CD4-positive, alpha-beta T cell (primary cell): ENCODE measurements at places on chromosomes 12 and 14. TPM values are rescaled to one million over a fixed set of nuclear protein-coding genes. Genes with fewer than 3 reads are reported as not detected.

The KRT71 gene
- total RNA-seq = not detected

The DHRS2 gene
- total RNA-seq = not detected

- H3K4me3 ChIP-seq = no peak overlapping the region
- no peak for DNase-seq
- H3K27me3 ChIP-seq = no peaks in the 10 kb centered on the region
- H3K27ac ChIP-seq = no peak overlapping the region
- peaks cover 26% of the 10 kb centered on the region for H3K4me1 ChIP-seq
These were observed 37.7 kb downstream of the RIN3 start for GRCh38 chr14:92551044-92551841.

DNA sequence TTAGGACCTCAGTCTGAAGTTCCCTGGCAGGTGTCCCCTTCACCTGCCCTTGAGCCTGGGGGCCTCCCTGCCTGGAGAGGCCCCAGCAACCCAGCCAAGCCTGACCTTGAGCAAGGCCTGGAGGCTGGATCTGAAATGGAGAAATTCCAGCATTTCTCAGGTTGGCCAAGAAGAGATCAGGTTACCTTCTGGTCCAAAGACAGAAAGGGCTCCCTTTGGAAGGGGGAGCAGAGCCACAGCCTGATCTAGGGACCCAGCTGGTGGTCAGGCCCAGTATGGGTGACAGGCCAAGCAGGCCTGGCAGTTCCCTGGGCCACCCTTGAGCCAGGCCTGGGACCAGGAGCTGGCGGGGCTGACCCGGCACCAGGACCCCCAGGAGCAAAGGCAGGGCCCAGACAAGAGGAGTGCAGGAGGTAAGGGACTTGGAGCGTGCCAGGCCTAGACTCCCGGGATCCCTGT lies 82.8 kb downstream of the TNFAIP2 start:
- DNase-seq = no peak
- H3K4me1 ChIP-seq = no peaks in the 10 kb centered on the region
- no peaks in the 10 kb centered on the region for H3K36me3 ChIP-seq
- H3K4me3 ChIP-seq = no peak overlapping the region

DNA sequence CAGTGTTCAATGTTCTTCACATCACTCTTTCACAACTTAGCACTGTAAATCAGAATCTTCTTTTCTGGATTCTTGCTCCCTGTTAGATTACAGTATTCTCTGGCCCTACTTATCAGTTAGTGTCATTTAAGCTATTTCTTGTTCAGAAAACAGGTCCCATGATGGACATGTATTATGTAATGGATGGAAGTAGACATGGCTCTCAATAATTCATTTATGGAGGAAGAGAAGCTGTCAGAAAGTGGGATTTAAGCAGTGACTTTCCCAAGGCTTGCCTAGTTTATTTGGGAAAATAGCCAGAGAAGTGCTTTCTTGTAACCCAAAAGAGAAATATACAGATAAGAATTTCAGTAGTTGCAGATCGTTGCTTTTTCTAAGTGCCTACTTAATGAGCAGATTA lies 1.6 kb downstream of the ERC1 start:
- H3K27me3 ChIP-seq = no peaks in the 10 kb centered on the region
- H3K4me3 ChIP-seq = no peak overlapping the region
- no peaks in the 10 kb centered on the region for H3K36me3 ChIP-seq
- DNase-seq = no peak

DNA sequence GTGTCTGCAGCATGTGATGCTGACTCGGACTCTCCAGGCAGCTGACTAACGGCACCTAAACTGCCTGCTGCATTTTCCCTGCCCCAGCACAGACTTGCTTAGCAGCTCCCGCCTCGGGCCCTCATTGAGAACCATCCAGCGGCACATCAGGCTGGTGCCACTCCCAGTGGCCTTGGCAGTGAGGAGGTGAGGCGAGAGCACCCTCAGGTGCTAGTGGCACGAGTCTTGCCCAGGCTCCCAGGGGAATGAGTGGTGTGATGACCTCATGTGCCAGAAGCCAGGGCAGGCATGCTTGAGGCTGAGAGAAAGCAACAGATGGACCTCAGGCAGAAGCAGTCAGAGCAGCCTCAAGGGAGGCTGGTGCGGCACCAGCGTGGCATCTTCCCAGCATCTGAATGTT lies 60.2 kb downstream of the PRKCH start:
- no peaks in the 10 kb centered on the region for H3K27me3 ChIP-seq
- peaks cover 8% of the 10 kb centered on the region for H3K36me3 ChIP-seq
- H3K4me1 ChIP-seq = peaks cover 87% of the 10 kb centered on the region

DNA sequence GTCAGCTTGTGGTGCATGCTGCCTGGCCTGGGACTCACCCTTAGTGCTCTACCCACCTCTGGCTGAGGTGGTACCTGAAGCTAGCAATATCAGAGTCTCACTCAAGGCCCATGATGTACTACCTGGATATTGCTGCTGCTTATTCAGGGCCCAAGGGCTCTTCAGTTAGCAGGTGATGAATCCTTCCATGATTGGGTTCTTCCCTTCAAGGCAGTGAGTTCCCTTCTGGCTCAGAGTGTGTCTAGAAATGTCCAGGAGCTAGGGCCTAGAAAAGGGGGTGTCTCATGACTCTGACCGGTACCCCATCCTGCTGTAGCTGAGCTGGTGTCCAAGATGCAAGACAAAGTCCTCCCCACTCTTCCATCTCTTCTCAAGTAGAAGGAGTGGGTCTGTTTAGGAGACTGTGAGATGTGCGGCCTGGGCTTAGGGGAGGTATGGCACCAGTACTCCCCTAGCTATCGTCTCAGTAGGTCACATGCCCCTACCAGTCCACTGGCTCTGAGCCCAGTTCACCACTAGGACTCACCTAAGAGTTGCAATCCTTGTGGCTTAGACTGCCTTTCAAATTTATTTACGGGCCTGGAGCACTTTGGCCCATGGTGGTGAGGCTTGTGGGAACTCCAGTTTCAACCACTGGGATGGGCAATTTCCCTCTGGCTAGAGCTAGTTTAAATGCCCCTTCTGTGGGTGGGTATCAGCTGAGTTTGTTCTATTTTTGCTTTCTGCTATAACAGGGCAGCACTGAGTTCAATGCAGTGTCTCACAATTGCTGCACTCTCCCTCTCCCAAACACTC lies 12.2 kb downstream of the PRORP start:
- H3K27me3 ChIP-seq = no peaks in the 10 kb centered on the region
- H3K36me3 ChIP-seq = peaks cover 60% of the 10 kb centered on the region
- H3K4me3 ChIP-seq = no peak overlapping the region
- H3K27ac ChIP-seq = no peak overlapping the region
- peaks cover 4% of the 10 kb centered on the region for H3K4me1 ChIP-seq

GRCh38 chr12:114888928-114889584 lies 205.1 kb upstream of the TBX3 start:
- H3K4me3 ChIP-seq = no peak overlapping the region
- no peaks in the 10 kb centered on the region for H3K4me1 ChIP-seq
- DNase-seq = no peak
- H3K36me3 ChIP-seq = no peaks in the 10 kb centered on the region
- no peak overlapping the region for H3K27ac ChIP-seq
- H3K27me3 ChIP-seq = no peaks in the 10 kb centered on the region

- H3K36me3 ChIP-seq = no peaks in the 10 kb centered on the region
- DNase-seq = no peak
These were observed 54.6 kb downstream of the CDC42BPB start for GRCh38 chr14:103002578-103003350.

DNA sequence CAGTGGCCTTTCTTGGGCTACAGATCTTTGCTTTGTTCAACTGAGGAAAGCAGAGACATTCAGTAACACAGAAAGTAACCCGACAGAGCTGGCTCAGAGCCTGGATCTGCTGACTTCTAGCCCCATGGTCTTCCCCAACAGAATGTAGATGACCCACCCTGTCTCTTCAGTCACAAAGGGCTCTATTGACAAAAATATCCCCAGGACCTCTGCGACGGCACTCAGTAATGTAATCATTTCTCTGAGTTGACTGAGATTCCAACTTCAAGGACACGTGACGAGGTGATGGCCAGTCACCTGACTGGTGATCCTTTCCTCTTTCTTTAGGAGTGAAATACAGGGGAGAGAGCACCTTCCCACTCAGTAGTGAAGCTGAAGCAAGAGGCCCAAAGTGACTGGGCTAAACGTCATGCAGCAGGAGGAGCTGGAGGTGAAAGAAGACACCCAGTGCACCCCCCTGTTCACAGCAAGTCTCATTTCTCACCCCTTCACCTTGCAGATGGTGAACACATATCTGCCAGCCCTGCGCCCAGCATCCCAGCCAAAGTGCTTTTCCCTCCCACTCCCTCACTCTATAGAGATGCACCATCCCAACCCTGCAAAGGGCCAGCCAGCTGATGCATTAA lies 179.2 kb upstream of the EGLN3 start:
- no peak overlapping the region for H3K4me3 ChIP-seq
- DNase-seq = no peak
- H3K27me3 ChIP-seq = no peaks in the 10 kb centered on the region
- no peaks in the 10 kb centered on the region for H3K36me3 ChIP-seq

GRCh38 chr12:117005417-117006046 lies 93.7 kb downstream of the TESC start:
- H3K4me1 ChIP-seq = no peaks in the 10 kb centered on the region
- no peaks in the 10 kb centered on the region for H3K27me3 ChIP-seq
- DNase-seq = no peak
